ENCODE measurements at places on chromosomes 3 and 15.

GRCh38 chr3:179956416-179956830 is 80.3 kb downstream of the PEX5L start:
- no peak for DNase-seq

DNA sequence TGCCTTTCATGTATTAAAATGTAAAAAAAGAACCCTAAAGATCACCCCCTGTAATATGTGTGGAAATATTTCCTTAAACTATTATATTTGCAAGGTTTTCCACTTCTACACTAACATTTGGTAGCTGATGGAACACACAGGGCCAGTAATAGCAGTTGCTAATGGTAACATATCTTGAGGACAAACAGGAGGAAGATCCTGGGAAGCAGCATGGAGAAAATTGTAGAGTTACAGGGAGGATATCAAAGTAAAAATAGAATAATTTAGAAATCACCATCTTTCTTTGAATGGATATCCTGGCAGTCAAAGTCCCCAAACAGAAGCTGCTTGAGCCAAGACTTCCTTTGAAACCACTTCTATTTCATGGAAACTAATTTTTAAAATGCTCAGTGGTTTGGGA is 29.5 kb upstream of the OSTN start:
- no peak for DNase-seq

- peak; percentile 64 for DNase-seq
Measured at GRCh38 chr15:25739687-25740121, 123.4 kb downstream of the ATP10A start.

- DNase-seq, result no peak
Measured at GRCh38 chr3:67016522-67017080, 18.5 kb downstream of the KBTBD8 start.

DNA sequence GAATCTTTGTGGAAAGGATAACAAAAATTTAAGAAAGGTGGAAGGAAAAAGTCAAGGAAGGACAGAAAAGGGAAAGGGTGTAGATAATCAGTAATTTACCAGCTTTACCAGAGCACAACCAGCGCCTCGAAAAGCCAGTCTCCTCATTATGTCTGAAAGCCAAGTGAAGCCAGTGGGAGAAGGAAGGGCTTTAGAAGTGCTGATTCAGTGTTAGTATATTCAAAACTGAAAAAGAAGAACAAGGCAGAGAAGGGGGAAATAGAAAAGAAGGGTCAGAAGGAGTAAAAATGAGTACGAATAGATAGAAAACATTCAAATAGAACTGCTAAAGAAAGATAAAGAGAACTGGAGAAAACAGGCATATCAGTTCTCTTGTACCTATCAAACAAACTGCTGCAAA is 4.1 kb downstream of the PBRM1 start:
- DNase-seq, result no peak

DNA sequence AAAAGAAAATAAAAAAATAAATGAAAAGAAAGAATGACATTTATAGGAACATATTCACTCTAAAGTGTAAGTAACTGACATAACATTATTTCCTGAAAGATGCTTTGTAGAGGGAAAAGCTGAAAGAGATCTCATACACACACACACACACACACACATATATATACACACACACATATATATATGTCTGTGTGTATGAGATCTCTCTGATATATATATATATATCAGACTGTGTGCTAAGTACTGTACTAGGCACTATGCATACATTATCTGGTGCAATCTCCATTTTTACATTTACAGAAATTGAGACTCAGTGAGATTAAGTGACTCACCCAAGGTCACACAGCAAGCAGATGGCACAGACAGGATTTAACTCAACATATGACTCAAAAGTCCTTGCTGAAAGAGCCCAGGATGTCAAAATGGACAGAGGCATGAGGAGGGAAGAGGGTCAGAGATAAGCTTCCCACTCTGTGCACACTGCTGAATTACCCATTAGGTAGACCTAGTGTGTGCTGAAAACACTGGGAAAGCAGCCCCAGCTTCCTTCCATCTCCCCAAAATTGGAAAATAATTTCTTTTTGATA is 15.0 kb downstream of the BHLHE40 start:
- no peak for DNase-seq

DNA sequence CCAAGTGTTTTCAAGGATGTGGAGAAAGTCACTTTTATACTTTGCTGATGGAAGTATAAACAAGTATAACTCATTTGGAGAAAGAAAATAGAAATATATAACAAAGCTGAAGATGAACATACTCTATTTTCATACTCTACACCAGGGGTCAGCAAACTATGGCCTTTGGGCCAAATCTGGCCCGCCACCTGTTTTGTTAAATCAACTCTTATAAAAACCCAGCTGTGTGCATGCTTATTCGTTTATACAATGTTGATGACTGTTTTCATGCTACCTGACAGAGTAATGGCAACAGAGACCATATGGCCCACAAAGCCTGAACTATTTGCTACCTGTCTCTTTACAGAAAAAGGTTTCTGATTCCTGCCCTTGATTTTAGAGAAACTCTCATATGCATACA is 124.0 kb downstream of the NR1D2 start:
- peak; percentile 51 for DNase-seq

GRCh38 chr3:51245867-51246266 is 139.2 kb upstream of the MANF start:
- no peak for DNase-seq

DNA sequence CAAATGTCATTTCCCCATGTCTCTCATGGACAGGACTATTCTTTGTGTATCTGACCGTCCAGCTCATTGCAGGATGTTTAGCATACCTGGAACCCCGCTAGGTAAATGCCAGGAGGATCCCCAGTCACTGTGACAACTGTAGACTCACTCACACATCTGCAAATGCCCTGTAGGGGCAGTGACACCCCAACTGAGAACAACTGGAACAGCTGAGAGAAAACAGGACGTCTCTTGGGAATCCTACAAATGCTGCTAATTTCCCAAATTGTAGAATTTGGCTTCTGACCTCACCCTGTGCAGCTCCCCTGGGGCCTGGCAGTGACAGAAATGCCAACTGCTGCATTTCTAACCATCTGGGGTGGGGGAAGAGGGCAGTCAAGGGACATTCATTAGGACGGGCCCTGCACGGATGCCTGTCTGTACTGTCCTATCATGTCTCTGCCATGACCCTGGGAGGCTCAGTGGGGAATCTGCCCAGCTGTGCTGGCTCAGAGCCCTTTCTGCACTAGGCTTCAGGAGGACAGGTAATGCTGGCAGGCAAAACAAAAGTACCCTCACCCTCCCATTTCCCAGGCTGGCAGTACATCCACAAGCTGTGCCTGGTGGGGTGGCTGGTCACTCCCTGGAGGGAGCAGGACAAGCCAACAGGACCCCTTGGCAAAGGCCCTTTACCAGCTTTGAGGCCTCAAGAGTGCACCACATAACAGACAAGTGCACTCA is 30.4 kb downstream of the RAB6B start:
- DNase-seq, result no peak

DNA sequence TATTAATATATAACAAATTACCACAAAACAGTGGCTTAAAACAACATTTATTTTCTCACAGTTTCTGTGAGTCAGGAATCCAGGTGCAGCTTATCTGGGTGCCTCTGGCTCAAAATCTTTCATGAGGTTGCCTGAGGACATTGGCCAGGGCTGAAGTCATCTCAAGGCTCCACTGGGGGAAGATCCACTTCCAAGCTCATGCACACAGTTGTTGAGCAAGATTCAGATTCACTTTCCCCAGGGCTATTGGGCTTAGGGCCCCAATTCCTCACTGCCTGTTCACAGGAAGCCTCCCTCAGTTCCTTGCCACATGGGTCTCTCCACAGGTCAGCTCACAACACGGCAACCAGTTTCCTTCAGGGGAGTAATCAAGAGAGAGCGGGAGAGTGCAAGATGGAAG is 35.0 kb downstream of the RFTN1 start:
- no peak for DNase-seq

GRCh38 chr3:108022256-108023150 is 68.3 kb downstream of the CD47 start:
- DNase-seq, result no peak

GRCh38 chr3:115470254-115470653 is 153.1 kb upstream of the GAP43 start:
- DNase-seq, result no peak

GRCh38 chr15:100036015-100036414 is 302.8 kb upstream of the LYSMD4 start:
- DNase-seq, result no peak

- DNase-seq, result no peak
Measured at GRCh38 chr15:62599791-62600777, 435.0 kb upstream of the C2CD4B start.

Measured in NCI-H82 (cell line).